ENCODE measurements at places on chromosomes 4 and X. TPM values are rescaled to one million over a fixed set of nuclear protein-coding genes. Genes with fewer than 3 reads are reported as not detected.

- DNase-seq = no peak
These were observed 21.8 kb upstream of the BBS12 start for GRCh38 chr4:122710434-122711308.

GRCh38 chr4:54276641-54277430 is 47.7 kb downstream of the PDGFRA start:
- no peak for DNase-seq

DNA sequence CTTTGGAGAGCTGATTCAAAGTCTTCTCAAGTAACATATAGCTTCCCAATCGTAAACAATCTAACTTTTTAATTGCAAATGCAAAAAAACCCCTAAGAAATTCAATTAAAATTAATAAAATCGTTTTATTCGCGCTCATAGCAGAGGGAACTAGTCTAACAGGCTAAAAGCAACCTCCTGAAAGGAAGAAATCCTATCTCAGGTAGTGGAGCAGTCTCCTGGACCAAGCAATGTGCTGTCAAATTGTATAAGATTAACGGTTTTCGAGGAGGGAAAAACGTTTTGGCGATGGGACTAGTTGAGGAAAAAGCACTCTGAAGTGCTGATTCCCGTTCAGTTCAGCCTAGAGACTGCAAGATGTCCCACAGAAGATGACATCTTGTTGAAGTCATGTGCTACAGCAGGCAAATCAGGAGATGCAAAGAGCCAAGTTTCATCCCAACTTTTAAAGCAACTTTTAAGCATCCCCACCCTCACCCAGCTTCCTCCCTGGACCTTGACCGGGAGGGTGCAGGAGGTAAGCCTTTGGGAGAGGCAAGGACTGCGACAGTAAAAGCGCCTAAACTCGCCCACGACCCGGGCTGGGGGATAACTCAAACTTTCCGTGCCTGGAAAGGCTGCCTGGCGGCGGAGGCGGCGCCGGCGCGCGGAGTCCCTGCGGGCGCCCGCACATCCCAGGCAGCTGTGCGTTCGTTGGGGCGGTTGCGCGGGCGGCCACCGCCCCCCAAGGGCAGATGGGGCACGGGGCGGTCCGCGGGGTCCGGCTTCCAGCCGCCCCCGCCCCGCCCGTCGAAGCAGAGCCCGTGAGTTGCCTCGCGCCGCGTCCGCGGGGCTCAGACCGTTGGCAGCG is 784 bp downstream of the MAP7D3 start:
- DNase-seq = peak; percentile 31

EGFL6 gene
- not detected for total RNA-seq

TLR2 gene
- total RNA-seq = 0.23 TPM

TMSB15C gene
- total RNA-seq = 3.7 TPM
